ENCODE measurements at places on chromosomes 16 and 17.

- DNase-seq = no peak
Measured at GRCh38 chr16:30747331-30747730, 894 bp upstream of the PHKG2 start.

DNA sequence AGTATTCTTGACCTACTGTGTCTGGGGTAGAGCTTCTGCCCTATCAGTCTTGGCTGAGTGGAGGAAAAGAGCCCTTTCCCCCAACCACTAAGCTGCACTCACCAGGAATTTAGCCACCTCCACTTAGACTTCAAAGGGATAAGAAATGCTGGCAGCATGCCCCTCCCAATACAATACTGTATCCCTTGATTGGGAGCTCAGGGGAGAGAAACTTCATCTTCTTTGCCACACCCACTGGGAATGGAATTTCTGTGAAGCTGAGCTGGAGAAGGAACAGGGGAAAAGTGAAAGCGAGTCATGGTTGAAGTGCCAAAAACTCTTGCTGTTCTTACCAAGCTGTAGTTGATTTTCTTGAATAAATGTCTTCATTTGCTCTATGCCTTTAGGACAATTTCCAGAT lies 68.8 kb downstream of the CEP112 start:
- peak; percentile 1 for DNase-seq

DNA sequence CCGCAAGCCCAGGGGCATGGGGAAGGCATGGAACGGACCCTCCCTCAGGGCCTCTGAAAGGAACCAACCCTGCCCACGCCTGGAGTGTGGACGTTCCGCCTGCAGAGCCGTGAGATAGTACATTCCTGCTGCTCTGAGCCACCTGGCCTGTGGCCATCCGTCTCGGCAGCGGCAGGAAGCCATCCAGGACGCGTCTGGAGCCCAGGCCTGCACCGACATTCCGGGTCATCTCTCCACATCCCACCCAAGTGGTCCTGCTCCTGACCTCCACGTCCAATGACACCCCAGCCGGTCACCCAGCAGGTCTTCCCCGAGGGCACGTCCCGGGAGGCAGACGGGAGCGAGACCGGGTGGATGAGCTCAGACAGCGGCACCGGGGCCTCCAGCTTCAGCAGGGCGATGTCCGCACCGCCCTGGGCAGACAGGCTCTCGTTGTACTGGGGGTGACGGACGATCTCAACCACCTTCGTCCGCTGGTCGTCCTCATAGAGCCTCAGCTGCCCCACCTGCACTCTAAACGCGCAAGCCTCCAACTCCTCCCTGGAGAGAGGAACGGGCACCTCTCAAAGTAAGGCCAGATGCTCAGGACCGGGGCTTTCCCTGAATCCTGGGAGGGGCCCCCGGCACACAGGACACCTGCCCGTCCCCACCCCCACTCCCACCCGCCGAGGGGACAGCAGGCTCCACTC lies 21.3 kb upstream of the UBE2I start:
- peak; percentile 37 for DNase-seq

- DNase-seq = peak; percentile 55
Measured at GRCh38 chr16:69799611-69800031, 37.5 kb downstream of the WWP2 start.

DNA sequence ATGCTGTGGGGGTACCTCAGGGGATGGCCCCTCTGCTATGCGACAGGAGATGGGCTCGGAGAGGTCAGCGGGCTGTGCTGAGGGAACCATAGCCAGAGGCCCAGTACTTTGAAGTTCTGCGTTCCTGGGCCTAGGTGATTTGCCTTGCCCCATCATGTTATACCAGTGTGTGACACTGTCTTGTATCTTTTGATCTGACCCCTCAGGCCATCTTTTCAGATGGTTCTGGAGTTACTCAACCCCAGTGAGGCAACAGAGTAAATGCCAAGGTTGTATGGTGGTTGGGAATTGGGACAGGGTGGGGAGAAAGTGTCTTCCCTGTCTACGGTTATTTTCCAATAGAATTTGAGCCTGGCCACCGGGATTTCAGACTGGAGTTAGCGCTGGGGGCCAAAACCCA lies 8.5 kb downstream of the MSI2 start:
- DNase-seq = no peak

GRCh38 chr17:14434506-14434905 lies 133.6 kb downstream of the HS3ST3B1 start:
- no peak for DNase-seq

- peak; percentile 44 for DNase-seq
Measured at GRCh38 chr17:47995241-47995935, 24.5 kb downstream of the CDK5RAP3 start.

- DNase-seq = no peak
Measured at GRCh38 chr16:23128056-23128455, 21.2 kb downstream of the USP31 start.

DNA sequence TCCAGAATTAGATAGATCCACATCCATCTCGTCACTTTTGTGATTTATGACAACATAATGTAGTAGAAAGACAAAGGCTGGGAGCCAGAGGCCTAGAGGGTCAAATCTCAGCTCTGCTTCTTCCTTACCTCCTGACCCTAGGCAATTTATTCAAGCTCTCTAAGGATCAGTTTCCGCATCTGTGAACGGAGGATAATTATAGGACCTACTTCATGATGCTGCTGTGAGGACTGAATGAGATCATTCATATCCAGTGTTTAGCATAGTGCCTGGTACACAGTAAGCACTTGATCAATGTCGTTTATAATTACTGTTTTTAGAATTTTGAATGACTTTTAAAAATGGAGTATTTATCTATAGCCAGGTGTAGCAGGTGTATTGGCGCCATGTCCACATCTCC lies 128.4 kb downstream of the SHISA9 start:
- no peak for DNase-seq

- DNase-seq = no peak
Measured at GRCh38 chr17:65055280-65055707, 1.2 kb downstream of the GNA13 start.

- peak; percentile 32 for DNase-seq
Measured at GRCh38 chr16:82055728-82056549, 20.9 kb downstream of the HSD17B2 start.

DNA sequence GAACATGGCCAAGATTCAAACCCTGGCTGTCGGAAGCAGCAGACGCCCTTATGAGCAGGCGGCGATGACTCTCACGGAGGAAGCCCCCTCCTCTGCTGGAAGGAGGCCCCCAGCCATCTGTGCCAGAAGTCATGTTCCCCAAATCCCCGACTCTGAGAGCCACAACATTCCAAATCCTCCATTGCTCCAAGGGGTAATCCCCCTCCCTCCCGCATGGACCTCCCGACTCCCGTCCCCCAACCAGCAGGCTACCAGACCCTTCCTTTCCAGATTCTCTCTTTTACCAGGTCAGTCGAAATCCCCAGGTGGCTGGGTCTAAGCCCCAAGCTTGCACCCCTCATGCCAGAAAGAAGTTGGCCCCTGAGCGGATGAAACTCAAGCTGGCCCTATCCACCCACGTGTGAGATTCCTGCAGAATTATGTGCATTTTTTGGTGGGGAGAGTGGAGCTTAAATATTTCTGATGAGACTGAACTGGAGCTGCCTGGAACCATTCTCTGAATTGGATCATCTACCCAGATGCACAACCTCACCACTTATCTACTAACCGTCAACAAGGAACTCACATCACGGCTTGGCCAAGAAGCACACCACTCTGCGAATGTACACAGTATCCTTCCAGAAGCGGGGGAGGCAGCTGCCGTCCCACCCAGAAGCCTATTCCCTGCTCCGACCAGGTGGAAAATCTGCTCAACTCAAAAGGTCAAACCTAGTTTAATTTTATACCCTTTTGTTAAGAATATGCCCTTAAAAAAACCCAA lies 283.5 kb downstream of the C16orf95 start:
- DNase-seq = peak; percentile 58

DNA sequence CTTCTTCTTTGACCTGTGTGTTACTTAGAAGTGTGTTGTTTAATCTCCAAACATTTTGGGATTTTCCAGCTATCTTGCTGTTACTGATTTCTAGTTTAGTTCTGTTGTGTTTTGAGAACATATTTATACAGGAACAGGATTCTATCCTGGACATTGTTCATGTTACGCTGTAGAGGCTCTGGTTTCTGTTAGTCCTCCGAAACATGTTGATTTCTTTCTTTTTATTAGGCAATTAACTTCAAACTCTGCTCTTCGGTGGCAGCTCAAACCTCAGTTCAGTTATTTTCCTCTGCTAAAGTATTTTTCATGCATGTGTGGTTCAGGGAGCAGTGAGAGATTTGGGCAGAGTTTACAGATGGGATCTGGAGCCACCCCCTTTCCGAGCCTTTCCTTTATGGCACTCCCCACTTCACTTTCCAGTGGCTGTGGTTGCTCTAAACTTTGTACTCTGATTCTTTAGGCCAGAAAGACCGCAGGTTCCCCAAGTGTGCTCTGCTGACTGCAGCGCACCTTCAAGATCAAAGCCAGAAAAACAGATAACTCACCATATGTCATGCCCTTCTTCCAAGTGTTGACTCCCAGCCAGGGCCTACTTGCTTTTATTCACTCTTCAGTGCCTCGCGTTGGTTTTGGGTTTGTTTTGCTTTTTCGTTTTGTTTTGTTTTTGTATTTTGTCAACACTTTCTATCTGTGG lies 77.6 kb upstream of the KSR1 start:
- no peak for DNase-seq

DNA sequence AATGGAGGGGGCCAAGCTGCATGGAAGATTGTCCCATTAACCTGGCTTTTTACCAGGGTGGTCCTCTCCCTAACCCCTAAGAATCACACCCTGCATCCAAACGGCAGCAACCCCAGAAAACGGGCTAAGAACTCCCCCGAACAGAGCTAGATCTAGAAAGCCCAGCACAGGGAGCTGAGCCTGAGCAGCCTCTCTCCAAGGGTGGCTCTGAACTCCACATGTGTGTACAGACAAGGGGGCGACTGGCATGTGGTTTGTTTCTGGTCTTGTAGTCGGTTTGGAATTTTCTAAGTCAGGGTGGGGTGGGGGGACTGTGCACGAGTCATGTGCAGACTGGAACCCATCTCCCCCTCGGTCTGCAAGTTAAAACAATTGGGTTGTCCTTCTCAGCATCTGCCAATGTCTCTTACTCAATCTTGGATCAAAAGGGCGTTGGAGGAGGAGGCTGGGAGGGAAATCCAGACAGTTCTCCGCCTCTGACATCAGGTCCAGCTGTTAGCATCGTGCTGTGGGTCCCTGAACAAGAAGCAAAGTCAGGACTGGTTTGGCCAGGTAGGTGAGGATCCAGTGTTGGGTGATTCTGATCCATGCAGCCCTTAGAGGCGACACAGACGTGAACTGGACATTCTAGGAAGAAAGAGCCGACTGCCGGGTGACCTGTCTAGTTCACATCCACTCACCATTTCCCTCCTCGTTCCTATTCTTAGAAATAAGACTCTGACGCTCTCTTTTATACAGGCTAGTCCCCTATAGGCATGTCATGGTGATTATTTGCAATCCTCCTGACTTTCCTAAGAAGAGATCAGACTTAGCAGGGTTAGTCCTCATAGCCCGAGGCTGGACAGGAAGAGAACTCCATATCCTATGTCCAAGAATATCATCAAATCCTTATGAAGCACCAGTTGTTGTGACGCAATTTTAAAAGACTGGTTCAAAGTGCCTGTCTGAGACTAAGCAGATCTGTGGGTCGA lies 381.8 kb downstream of the SOX9 start:
- DNase-seq = no peak

GRCh38 chr16:22194707-22195444 lies 11.2 kb upstream of the EEF2K start:
- DNase-seq = no peak
